ENCODE measurements at places on chromosomes 5 and 9.

GRCh38 chr9:122510502-122510901 lies at the start of gene OR1J2:
TSS of gene OR1J2 (plus strand) at chr9:122510802. CDS start at chr9:122510802, 0 bp downstream.
- DNase-seq = no peak

DNA sequence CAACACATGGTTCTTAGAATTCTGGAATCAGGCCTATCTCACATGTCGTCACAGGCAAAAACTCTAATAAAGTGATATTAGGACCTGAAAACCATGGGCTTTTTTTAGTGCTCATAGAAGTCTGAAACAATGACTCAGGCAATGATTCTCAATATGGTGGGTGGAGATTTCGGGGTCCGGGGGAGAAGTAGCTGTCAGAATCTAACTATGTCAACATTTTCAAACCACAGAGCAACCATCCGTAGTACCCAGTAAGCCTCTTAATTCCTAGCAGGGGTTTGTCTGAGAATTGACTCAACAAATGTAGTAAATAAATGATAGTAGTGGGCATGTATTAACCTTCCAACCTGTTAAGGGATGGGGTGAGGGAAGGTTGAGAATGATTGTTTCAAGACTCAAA lies 2.6 kb downstream of the AMACR start:
- DNase-seq = no peak

DNA sequence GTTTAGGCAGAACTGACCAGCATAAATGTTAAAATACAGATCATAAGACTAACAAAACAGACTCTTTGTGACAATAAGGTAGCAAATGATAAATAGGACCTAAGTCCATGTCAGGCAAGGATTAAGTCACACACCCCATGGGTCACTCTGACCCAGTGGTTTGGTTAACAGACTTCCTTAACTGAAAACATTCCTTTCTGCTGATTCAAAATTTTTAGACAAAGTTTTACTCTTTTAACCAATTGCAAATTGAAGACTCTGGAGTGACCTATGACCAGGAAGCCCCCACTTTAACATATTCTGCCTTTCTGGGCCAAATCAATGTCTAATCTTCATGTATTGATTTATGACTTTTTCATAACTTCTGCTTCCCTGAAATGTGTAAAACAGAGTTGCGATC lies 4.9 kb upstream of the NXNL2 start:
- no peak for DNase-seq

DNA sequence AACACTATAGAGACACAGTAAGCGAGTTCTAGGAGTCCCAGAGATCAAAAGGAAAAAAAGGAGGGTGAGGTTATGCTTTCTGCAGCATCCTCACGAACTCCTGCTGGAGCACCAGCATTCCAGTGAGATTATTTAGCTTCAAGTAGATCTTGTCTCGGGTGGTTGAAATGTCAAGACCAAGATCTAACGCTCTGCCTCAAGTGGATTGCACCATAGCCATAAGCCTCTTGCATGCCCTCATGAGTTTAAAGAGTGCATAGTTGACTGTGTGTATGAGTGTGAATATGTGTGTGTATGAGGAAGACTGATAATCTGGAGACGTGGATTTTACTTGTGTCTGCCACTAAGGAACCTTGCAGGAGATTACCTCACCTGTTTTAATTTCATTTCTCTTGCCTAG lies 335.3 kb upstream of the ADAMTSL1 start:
- no peak for DNase-seq

GRCh38 chr9:36218411-36218901 lies 27.7 kb downstream of the CLTA start:
- no peak for DNase-seq

GRCh38 chr5:163459462-163459818 lies 462 bp downstream of the NUDCD2 start:
- DNase-seq = no peak

DNA sequence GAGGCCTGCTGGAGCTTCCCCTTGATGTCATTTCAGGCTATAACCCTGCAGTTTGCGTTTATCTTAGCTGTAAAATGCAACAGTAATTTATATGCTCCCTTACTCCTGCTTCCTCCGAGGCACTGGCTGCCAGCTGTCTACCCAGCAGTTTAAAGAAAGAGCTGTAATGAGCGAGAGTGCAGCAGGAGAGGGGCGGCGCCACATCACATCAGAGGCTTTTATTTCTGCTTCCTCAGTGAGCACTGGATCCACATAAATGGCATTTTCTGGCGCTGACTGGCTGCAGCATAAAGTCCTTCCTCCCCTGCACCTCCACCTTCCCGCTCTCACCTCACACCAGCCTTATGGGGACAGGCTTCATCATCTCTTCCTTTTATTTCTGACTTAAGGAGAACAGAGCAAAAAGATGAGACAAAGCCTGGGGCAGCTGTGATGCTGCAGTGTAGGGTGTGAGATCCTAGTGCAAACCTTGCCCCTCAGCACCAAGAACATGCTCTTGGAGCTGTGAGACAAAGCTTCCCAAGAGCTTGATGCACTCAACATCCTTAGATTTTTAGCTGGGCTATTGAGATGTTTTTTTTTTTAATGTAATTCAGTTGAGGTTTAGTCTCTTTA lies 829.6 kb upstream of the ZNF608 start:
- DNase-seq = no peak

- no peak for DNase-seq
These were observed 205.8 kb downstream of the TMEM38B start for GRCh38 chr9:105900123-105900522.

- DNase-seq = no peak
These were observed 1.4 kb upstream of the DNAJA1 start for GRCh38 chr9:33023661-33024060.

GRCh38 chr9:3441197-3441816 lies 84.5 kb downstream of the RFX3 start:
- DNase-seq = peak; percentile 45

DNA sequence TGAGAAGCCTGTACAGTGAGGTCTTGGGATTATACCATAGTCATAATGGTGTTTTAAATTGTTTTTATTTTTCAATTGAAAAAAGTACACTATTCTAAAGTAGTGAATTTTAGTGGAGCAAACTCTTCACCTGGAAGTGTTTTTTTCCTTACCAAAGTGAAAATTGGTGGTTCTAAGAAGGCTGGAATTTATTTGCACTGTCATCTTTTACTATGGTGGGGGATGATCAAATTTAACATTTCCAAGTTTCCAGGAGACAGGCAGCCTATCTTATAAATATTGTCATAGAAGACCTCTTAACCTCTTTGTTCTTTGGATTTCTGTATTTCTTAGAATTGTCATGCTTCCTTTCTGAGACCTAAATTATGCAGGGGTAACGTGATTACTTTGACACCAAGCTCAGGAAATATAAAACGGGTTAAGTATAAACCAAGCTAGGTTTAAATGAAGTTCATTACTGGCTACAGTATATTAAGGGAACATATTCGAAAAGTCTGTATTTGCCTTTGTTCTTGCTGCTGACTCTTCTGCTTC lies 20.2 kb downstream of the NDFIP1 start:
- no peak for DNase-seq

DNA sequence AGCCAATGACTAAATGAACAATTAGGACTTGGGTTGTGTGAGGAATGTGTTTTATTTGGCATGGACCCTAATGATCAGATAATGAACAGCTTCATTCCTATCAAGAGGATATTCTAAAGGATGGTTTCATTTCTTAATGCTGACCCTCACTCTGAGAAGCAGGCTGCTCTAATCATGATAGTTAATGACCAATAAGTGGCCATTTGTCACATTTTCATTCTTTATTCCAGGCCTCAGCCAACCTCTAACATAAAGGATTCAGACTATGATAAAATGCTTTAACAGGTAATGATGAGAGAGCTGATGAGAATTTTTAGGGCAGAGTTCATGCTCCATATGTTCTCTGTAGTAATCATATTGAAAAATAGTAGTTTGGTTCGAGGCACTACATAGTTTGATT lies 301.5 kb upstream of the ARRDC3 start:
- DNase-seq = no peak

- no peak for DNase-seq
These were observed 988.5 kb downstream of the CDH18 start for GRCh38 chr5:18999478-18999877.

DNA sequence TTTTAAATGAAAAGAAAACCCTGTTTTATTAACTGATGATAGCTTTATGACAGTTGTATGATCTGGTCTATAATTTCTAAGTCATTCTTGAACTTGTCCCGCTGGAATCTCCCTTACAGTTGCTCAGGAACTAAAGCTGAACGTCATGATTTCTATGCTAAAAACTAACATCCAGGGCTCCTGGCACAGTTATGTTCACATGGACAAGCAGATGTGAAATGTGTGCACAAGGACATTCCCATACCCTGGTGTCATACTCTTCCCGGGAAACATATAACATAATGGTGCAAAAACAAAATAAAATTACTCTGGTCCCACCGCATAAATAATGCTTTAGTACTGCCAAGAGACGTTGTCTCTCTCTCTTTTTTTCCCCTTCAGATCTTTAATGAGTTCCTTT lies 134.9 kb downstream of the PRDM6 start:
- DNase-seq = no peak

DNA sequence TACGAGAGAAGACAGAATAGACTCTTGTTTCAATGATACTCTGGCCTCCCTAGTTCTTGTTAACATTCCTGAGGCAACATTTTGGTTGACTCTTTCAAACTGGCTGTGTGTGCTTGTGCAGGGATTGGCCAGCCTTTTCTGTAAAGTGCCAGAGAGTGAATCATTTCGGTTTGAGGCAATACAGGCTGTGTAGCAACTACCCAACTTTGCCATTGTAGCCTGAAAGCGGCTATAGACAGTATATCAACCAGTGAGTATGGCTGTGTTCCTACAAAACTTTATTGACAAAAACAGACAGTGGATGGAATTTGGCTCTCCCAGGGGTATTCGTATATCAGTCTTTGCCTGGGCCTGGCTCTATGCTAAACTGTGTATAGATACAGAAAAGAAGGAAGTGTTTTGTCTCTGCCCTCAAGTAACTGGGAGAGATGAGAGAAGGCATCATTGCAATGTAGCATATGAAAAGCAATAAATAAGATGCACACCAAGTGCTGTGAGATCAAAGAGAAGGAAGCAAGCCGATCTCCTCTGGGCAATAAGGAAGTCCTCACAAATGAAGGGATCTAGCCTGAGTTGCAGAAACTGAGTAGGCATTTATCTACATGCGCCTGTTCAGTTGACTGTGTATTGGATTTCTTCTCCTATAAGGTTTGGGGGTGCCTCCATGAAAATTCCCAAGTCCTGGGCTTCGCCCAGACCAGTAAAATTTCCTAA lies 568.0 kb upstream of the KLF4 start:
- no peak for DNase-seq

DNA sequence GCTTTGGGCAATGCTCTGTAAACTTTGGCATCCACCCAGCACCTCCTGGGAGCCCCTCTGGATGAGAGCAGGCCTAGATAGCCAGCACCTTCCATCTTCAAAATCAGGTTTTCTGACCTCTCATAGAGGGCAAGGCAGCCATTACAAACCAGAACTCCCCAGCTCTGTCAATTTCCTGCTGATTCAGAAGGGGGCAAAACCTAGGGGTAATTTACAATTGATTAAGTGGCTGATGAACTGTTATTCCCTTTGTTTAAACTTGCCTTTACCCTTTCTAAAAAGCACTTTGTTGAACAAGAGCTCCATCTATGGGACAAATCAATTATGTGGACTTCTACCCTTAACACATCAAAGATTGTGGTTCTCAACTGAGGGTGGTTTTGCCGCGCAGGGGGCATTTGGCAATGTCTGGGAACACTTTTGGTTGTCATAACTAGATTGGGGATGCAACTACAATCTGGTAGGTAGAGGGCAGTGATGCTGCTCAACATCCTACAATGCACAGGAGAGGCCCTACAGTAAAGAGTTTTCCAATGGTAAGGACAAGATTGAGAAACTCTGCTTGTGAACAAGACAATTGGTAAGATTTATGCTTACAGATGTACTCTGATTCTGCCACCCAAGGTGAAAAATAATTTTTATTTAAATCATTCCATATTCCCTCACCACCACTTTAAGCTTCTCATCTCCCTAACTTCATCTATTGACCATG lies 184.1 kb downstream of the MARCHF11 start:
- no peak for DNase-seq

GRCh38 chr5:87242242-87242641 lies 25.4 kb upstream of the RASA1 start:
- DNase-seq = no peak

GRCh38 chr5:74372502-74373064 lies 267.9 kb downstream of the ENC1 start:
- no peak for DNase-seq

GRCh38 chr9:105132606-105133005 lies 111.8 kb upstream of the SLC44A1 start:
- no peak for DNase-seq
